Progenitor cell of endocrine pancreas (in vitro differentiated cells): ENCODE measurements at places on chromosomes 7 and 10. TPM values are rescaled to one million over a fixed set of nuclear protein-coding genes. Genes with fewer than 3 reads are reported as not detected.

The CPN1 gene
- total RNA-seq, result 4.1 and 4.5 TPM in 2 replicates

The C10orf105 gene
- total RNA-seq, result 0.07 TPM in 1 of 2 replicates, not detected in the other

DNA sequence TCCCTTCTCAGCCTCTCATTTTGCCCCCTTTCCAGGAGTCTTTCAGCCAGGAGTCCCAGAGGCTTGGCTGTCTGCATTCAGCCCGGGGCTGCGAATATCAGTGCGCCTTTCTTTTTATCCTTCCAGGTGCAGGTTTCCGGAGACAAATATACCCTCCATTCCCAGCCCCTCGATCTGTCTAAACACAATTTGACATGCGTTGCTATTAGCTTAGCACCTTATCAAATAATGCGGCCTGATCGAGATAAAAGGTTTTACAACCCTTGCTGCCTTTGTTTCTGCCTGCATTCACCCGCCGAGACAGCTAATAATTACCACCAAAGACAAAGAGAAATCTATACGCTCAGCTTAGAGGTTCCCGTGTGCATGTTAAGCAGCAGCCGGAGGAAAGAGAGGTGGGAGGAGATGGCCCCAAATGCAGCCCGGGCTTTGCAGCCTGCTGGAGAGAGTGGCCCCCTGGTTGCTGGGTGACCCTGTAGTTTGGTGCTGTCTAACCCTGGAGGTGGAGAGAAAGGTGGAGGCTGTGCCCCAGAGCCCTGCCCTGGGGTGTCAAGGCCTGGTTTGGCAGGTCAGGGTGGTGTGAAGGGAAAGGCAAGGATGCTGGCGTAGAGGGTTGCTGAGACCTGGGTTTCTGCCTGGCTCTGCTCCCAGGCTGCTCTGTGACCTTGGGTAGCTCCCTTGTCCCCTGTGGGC, 185.3 kb downstream of the RPS24 start:
- H3K36me3 ChIP-seq, result no peaks in the 10 kb centered on the region

- H3K27me3 ChIP-seq, result peaks cover 15% of the 10 kb centered on the region
- DNase-seq, result no peak
- no peak overlapping the region for H3K27ac ChIP-seq
These were observed 536.3 kb upstream of the MKI67 start for GRCh38 chr10:128662520-128662919.

The MICALL2 gene
- 12.7 and 13.9 TPM in 2 replicates for total RNA-seq

DNA sequence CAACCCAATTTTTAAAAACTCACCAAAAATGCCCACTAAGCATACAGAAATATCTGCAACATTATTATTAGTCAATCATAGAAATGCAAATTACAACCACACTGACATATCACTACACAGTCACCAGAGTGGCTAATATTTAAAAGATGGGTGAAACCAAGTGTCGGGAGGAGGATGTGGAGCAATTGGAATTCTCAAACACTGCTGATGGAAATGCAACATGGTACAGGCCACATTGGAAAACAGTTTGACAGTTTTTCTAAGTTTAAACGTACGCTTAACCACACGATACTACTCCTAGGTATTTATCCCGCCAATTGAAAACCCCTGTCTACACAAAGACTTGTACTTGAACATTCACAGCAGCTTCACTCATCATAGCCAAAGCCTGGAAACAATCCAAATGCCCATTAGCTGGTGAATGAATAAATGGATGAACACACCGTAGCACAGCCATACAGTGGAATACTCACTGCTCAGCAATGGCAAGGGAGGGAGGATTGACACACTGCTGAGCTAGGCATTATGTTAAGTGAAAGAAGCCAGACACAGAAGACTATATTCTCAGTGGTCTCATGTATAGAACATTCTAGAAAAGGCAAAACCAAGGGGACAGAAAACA, 16.3 kb downstream of the GCK start:
- H3K27ac ChIP-seq, result no peak overlapping the region
- peaks cover 4% of the 10 kb centered on the region for H3K36me3 ChIP-seq
- DNase-seq, result no peak
- H3K27me3 ChIP-seq, result peaks cover 22% of the 10 kb centered on the region
- H3K4me1 ChIP-seq, result no peaks in the 10 kb centered on the region

- H3K4me1 ChIP-seq, result peaks cover 23% of the 10 kb centered on the region
- peak overlapping the region; percentile 71 for H3K27ac ChIP-seq
- no peak for DNase-seq
- peaks cover 47% of the 10 kb centered on the region for H3K36me3 ChIP-seq
- H3K4me3 ChIP-seq, result no peak overlapping the region
- no peaks in the 10 kb centered on the region for H3K27me3 ChIP-seq
These were observed 14.3 kb downstream of the ZNF282 start for GRCh38 chr7:149209518-149210269.

The CPA5 gene
- total RNA-seq, result not detected in 2 replicates

The UBE2H gene
- total RNA-seq, result 87.6 and 99.1 TPM in 2 replicates

DNA sequence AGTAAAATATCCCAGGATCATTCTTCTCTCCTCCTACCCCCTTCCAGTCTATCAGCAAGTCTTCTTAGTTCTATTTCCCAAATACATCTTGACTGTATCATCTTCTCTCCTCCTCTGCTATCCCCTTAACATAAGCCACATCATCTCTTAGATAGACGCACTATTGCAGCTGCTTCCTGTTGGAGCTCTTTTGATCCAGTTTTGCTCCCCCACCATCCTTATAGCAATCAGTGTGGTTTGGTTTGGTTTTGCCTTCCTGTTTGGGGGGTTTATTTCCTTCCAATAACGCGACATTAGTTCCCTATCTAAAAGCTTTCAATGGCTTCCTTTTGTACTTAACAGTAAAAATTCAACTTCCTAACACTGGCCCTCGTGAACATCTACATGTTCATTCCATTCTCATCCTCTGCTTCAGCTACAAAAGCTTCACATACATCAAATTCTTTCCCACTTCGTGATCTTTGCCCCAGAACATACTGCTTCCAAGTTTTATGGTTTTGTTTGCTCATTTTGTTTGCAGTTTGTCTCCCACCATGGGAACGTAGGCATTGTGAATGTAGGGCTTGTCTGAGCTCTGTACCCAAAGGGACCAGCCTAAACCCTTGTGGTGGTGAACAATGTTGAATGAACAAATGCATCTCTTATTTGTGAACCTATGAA, 33.7 kb upstream of the PLXDC2 start:
- H3K4me1 ChIP-seq, result peaks cover 12% of the 10 kb centered on the region
- no peak overlapping the region for H3K4me3 ChIP-seq
- H3K27me3 ChIP-seq, result no peaks in the 10 kb centered on the region
- DNase-seq, result no peak
- no peaks in the 10 kb centered on the region for H3K36me3 ChIP-seq

- no peak for DNase-seq
- H3K4me1 ChIP-seq, result peaks cover 32% of the 10 kb centered on the region
- H3K27me3 ChIP-seq, result peaks cover 3% of the 10 kb centered on the region
- H3K27ac ChIP-seq, result no peak overlapping the region
- H3K36me3 ChIP-seq, result no peaks in the 10 kb centered on the region
These were observed 30.2 kb downstream of the ALOX5 start for GRCh38 chr10:45404087-45404769.

GRCh38 chr7:127594490-127594889, 954 bp downstream of the FSCN3 start:
- peaks cover 3% of the 10 kb centered on the region for H3K4me1 ChIP-seq
- peaks cover 16% of the 10 kb centered on the region for H3K36me3 ChIP-seq
- H3K27ac ChIP-seq, result no peak overlapping the region

- peaks cover 67% of the 10 kb centered on the region for H3K4me1 ChIP-seq
- H3K4me3 ChIP-seq, result peak overlapping the region; percentile 8
- H3K27ac ChIP-seq, result peak overlapping the region; percentile 34
- no peaks in the 10 kb centered on the region for H3K27me3 ChIP-seq
- no peak for DNase-seq
These were observed 82.9 kb upstream of the PDCD4 start for GRCh38 chr10:110788620-110789385.

DNA sequence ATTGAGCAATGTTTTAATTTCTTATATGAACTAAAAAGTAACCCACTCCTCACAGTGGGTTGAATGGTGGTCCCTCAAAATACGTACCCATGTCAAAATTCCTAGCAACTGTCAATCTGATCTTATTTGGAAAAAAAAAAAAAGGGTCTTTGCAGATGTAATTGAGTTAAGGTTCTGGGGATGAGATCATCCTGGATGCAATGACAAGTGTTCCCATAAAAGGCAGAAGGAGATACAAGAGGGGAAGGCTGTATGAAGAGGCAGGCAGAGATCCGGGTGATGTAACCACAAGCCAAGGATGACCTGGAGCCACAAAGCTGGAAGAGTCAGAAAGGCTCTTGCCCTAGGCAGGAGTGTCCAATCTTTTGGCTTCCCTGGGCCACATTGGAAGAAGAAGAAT, 516.3 kb upstream of the MKI67 start:
- peaks cover 3% of the 10 kb centered on the region for H3K27me3 ChIP-seq
- H3K36me3 ChIP-seq, result no peaks in the 10 kb centered on the region
- DNase-seq, result no peak
- no peak overlapping the region for H3K4me3 ChIP-seq
- H3K27ac ChIP-seq, result no peak overlapping the region

- H3K27ac ChIP-seq, result no peak overlapping the region
- H3K4me3 ChIP-seq, result no peak overlapping the region
- peaks cover 27% of the 10 kb centered on the region for H3K27me3 ChIP-seq
- DNase-seq, result no peak
- no peaks in the 10 kb centered on the region for H3K4me1 ChIP-seq
These were observed 7.4 kb downstream of the CRHR2 start for GRCh38 chr7:30674876-30675275.

DNA sequence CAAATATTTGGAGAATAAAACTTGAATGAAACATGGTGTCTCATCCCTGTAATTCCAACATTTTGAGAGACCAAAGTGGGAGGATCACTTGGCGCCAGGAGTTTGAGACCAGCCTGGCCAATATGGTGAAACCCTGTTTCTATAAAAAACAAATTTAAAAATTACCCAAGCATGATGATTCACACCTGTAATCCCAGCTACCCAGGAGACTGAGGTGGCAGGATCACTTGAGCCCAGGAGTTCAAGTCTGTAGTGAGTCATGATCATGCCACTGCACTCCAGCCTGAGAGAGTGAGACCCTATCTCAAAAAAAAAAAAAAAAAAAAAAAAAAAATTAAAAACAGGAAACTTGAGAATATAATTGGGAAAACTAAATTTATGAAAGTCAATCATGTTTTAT, 481.1 kb downstream of the SEMA3D start:
- DNase-seq, result no peak
- H3K27ac ChIP-seq, result no peak overlapping the region
- H3K27me3 ChIP-seq, result no peaks in the 10 kb centered on the region
- no peak overlapping the region for H3K4me3 ChIP-seq

The TEX36 gene
- not detected in 2 replicates for total RNA-seq

The TMEM139 gene
- 4.7 and 5.1 TPM in 2 replicates for total RNA-seq

DNA sequence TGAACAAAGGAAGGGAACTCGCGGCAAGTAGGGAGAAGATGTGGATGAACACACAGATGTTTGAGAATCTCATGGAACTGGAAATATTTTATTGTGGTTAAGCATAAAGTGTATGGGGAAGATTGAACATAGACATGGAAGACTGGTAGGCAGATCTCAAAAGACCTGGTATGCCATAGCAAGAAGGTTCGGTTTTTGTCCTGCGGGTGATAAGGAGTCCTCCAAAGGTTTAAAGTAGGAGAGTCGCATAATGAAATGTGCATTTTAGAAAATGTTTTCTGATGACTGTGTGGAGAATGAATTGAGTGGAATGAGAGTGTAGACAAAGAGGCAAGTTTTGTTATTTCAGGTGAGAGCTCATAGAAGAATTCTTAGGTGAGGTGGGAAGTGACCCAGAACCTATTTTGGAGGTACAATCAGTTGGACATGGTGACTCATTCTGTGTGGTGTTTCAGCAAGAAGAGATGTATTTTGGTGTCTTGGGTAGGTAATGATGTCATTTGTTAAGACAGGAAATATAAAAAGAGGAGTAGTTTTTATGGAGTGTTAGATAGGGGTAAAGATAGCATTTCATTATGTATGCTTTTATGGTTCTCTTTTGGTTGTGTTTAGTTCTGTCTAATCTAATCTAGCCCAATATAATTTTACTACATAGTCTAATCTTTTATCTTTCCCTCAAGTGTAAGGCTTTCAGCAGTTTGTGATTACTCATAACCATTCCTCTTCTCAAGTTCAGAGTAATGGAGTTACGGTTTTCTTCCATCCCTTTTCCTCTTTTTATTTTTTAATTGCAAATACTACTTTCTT, 239.2 kb downstream of the EXOC4 start:
- no peaks in the 10 kb centered on the region for H3K4me1 ChIP-seq
- no peak overlapping the region for H3K4me3 ChIP-seq
- peaks cover 11% of the 10 kb centered on the region for H3K36me3 ChIP-seq
- H3K27ac ChIP-seq, result no peak overlapping the region
- DNase-seq, result no peak
- no peaks in the 10 kb centered on the region for H3K27me3 ChIP-seq
